ENCODE measurements at places on chromosomes 16 and 17. TPM values are rescaled to one million over a fixed set of nuclear protein-coding genes. Genes with fewer than 3 reads are reported as not detected.

Gene MYH1
- not detected for polyA plus RNA-seq

Gene CCL17
- not detected for polyA plus RNA-seq

Gene ADORA2B
- 6.3 TPM for polyA plus RNA-seq

Gene OR1F1
- polyA plus RNA-seq: not detected

Gene KRT31
- not detected for polyA plus RNA-seq

Gene EPX
- 0.58 TPM for polyA plus RNA-seq

Gene KLHL10
- 0.28 TPM for polyA plus RNA-seq

Gene KRTAP1-5
- not detected for polyA plus RNA-seq

Gene CPNE7
- polyA plus RNA-seq: not detected

Gene PLLP
- polyA plus RNA-seq: 3.2 TPM

Gene KRT27
- polyA plus RNA-seq: 0.43 TPM

Gene HEATR9
- polyA plus RNA-seq: 0.28 TPM

Gene CCL4L2
- 3.1 TPM for polyA plus RNA-seq

Gene ABCC1
- polyA plus RNA-seq: 30.8 TPM

Gene TNRC6C
- polyA plus RNA-seq: 18.9 TPM

Gene APPBP2
- polyA plus RNA-seq: 41.0 TPM

Gene MYH8
- polyA plus RNA-seq: 0.60 TPM

Gene PLA2G10
- polyA plus RNA-seq: 0.31 TPM

Gene SMURF2
- 61.6 TPM for polyA plus RNA-seq

Gene TP53TG3B
- not detected for polyA plus RNA-seq

Gene SPATA22
- polyA plus RNA-seq: not detected

Gene KRT33A
- polyA plus RNA-seq: not detected

Gene SPIRE2
- polyA plus RNA-seq: 10.3 TPM

Gene TSNAXIP1
- polyA plus RNA-seq: 6.6 TPM

Gene COX4I1
- polyA plus RNA-seq: 304 TPM

Gene TBC1D3D
- 4.2 TPM for polyA plus RNA-seq

Gene SDR42E1
- 8.1 TPM for polyA plus RNA-seq

Gene ALOX12B
- not detected for polyA plus RNA-seq

Gene KRTAP2-1
- not detected for polyA plus RNA-seq

Gene KRTAP16-1
- polyA plus RNA-seq: not detected

Gene SPNS3
- 1.5 TPM for polyA plus RNA-seq

Gene CBX4
- polyA plus RNA-seq: 25.3 TPM

Gene ACSF2
- 109 TPM for polyA plus RNA-seq
